Panc1 (cell line): ENCODE measurements at places on chromosomes 12 and 14. TPM values are rescaled to one million over a fixed set of nuclear protein-coding genes. Genes with fewer than 3 reads are reported as not detected.

DNA sequence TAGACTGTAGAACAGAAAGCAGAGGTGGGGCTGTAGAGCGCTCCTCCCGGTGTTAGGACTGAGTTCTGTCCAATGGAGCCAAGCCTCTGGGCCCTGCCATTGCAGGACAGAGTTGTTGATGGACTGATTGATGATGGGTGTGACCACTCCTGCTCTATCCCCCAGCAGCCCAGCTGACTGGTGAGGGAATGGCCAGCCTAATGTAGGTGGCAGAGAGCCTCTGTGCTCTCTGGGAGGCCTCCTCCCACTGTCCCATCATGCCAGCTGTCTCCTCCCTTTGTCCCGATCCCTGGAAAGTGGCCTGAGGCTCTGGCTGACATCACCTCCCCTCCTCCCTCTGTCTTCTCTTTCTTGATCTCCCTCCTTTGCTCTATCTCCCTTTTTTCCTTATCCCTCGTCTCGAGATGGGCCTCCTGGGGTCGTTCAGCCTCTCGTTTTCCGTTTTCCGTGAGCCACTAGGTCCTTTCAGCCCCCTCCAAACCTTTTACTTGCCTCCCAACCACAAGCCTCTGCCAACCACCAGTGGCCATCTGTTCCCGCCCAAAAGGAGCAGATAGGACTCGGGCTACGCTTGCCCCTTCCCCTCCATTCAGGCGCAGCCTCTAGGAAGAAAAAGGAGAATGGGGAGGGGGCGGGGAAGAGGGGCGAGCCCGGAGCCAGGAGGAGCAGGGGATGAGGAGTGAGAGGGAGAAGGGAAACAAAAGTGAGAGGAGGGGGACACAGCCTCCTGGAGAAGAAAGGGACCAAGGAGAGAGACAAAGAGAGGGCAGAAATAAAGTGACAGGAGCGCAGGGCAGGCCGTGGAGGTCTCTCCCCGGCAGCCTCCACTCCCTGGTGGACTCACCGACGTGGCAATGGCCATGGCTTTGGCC, 572 bp downstream of the EFS start:
- H3K4me1 ChIP-seq, result no peaks in the 10 kb centered on the region
- H3K27ac ChIP-seq, result no peak overlapping the region
- peak overlapping the region; percentile 11; the same call in 1 of the 2 replicates for H3K4me3 ChIP-seq
- no peaks in the 10 kb centered on the region for H3K36me3 ChIP-seq

- no peak for DNase-seq
- no peak overlapping the region for H3K27ac ChIP-seq
- H3K27me3 ChIP-seq, result peaks cover 8% of the 10 kb centered on the region
Measured at GRCh38 chr12:106304001-106304421, 1.5 kb downstream of the TCP11L2 start.

The WSCD2 gene
- total RNA-seq, result 0.64 TPM

GRCh38 chr12:64450711-64451486, 1.0 kb upstream of the TBK1 start:
- peaks cover 6% of the 10 kb centered on the region for H3K4me1 ChIP-seq
- peaks cover 30% of the 10 kb centered on the region for H3K36me3 ChIP-seq
- DNase-seq, result no peak
- no peaks in the 10 kb centered on the region for H3K27me3 ChIP-seq

DNA sequence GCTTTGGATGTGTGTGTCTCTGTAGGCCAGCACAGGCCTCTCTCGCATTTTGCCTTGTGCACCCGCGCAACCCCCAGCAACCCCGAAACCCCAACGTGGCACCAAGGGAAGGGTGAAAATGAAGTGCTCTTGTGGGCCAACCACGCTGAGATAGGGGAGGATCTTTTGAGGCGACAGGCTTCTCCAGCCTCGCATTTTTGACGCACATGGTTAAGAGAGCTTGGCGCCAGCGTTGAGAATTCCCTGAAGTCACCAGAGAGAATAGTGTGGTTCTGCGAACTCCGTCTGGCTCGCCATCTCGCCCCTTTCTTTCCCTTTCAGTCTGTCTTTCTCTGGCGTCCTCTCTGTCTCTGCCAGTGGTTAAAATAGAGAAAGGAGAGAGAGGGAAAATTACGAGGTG, 1.9 kb upstream of the TBX3 start:
- H3K27me3 ChIP-seq, result peaks cover 2% of the 10 kb centered on the region; the same call in 1 of the 2 replicates
- H3K36me3 ChIP-seq, result peaks cover 5% of the 10 kb centered on the region; the same call in 1 of the 2 replicates
- H3K4me3 ChIP-seq, result no peak overlapping the region
- H3K4me1 ChIP-seq, result no peaks in the 10 kb centered on the region

DNA sequence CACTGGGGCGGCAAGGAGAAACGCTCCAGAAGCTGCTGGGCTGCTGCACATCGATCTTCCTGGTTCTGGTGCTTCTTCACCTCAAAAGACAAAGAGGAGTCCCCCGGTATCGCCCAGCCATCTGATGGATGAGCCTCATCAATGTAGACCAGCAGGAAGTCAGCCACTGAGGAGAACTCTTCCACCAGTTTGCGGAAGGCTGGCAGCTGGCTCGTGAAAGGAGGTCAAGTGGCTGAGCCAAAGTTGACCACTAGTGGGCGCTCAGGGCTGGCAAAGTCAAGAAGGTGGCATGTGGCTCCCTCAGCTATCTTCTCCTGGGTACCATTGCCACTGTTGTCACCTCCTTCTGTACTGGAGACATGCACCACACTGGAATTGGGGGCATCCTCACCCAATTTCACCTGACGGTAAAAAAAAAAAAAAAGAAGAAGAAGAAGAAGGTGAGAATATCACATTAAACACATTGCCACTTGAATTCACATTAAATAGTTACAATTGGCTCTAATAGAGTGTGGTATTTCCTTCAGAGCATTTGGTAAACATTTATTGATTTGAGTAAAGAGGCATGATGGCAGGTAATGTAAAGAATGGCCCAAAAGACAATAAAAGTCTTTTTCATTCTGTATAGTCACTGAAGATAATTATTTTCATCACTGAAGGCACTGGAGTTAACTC, 8.3 kb downstream of the DIO2 start:
- H3K27me3 ChIP-seq, result no peaks in the 10 kb centered on the region
- no peaks in the 10 kb centered on the region; the same call in 1 of the 2 replicates for H3K36me3 ChIP-seq
- H3K27ac ChIP-seq, result no peak overlapping the region
- peak; percentile 17 for DNase-seq
- no peaks in the 10 kb centered on the region for H3K4me1 ChIP-seq

The FAM234B gene
- 5.4 TPM for total RNA-seq

The SLC7A7 gene
- 0.85 TPM for total RNA-seq

- no peak overlapping the region for H3K27ac ChIP-seq
- H3K27me3 ChIP-seq, result peaks cover 9% of the 10 kb centered on the region
- H3K4me1 ChIP-seq, result peaks cover 7% of the 10 kb centered on the region
Measured at GRCh38 chr12:125181107-125181506, 115.9 kb downstream of the AACS start.

The FSCB gene
- not detected for total RNA-seq

- no peaks in the 10 kb centered on the region for H3K27me3 ChIP-seq
- no peak overlapping the region for H3K4me3 ChIP-seq
- DNase-seq, result no peak
- H3K4me1 ChIP-seq, result peaks cover 10% of the 10 kb centered on the region
- H3K36me3 ChIP-seq, result peaks cover 6% of the 10 kb centered on the region; the same call in 1 of the 2 replicates
Measured at GRCh38 chr14:55188686-55189295, 2.6 kb downstream of the DLGAP5 start.

The NTF3 gene
- total RNA-seq, result not detected
